ENCODE measurements at places on chromosomes 13 and 19. TPM values are rescaled to one million over a fixed set of nuclear protein-coding genes. Genes with fewer than 3 reads are reported as not detected.

DNA sequence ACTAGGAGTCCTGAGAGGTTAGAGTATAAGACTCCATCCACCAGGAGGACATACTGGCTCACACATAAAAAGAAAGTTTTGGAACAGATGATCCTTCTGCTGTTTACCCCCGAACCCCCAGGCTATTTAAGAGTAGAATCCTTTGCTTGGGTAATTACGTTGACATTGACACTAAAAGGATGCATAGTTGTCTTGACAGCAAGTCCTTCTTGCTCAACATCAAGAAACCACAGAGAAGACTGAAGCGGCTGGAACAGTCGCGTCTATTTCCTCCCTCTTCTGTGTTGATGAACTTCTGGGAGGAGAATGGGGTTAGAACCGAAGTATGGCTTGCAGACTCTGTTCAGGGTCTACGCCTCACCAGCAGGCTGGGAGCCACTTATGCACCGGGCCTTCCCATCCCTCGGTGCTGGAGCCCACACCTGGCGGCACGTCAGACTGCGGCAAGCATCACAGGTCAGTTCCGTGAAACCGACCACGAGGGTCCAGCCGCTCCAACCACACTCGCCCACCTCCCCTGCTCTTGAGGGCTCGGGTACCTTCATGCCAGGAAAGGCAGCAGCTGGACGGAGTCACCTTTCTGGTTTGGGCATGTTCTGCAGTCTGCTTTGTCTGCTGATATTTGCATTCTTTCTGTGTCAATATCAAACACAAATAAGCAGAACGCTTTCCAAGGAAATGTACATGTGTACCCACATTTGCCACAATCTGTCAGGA lies 42.4 kb upstream of the RANBP3 start:
- no peaks in the 10 kb centered on the region for H3K36me3 ChIP-seq
- no peak for DNase-seq
- no peaks in the 10 kb centered on the region for H3K27me3 ChIP-seq
- H3K4me1 ChIP-seq = peaks cover 3% of the 10 kb centered on the region

GRCh38 chr19:51887522-51888498 lies at the start of gene ZNF577:
Gene ZNF577, minus strand, starts transcription at chr19:51887951. Its CDS starts 7,569 bp downstream, at chr19:51880382.
- no peaks in the 10 kb centered on the region for H3K27me3 ChIP-seq
- peak within 1 kb of the TSS; percentile 1 for H3K27ac ChIP-seq
- no peaks in the 10 kb centered on the region for H3K36me3 ChIP-seq
- peak; percentile 92 for DNase-seq

DNA sequence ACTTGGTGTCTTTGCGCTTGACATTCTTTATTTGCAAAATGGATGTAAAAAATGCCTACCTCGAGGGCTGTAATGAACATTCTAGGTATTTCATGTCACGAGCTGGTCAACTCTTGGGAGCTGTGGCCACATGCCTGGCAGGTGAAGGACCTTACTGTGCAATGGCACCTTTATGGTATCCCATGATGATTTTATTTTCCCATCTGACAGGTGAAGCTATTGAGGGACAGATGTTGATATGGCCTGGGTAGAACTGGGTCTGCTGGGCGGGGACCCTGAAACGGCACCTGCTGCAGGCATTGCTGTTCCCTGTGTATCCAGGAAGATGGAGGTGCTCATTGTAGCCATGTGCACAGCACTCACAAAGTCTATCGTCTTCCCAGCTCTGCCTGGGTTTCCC lies 332.2 kb downstream of the TEX29 start:
- no peak for DNase-seq
- H3K4me1 ChIP-seq = no peaks in the 10 kb centered on the region
- no peak overlapping the region for H3K4me3 ChIP-seq

DNA sequence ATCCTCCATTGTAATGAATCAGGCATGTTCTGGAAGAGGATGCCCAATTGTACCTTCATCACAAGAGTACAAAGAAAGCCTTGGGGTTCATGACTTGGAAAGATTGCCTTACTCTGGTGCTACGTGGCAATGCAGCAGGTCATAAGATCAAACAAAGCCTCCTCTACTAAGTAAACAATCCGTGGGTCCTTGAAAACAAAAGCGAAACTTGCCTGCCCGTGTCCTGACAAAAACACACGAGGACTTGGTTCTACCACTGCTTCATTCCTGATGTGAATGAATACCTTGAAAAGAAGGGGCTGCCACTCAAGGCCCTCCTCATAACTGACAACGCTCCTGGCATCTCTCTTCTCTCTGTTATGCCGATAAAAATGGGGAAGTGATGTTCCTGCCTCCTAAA lies 18.9 kb downstream of the ZNF563 start:
- H3K27ac ChIP-seq = no peak overlapping the region
- no peak overlapping the region for H3K4me3 ChIP-seq
- DNase-seq = no peak
- H3K36me3 ChIP-seq = no peaks in the 10 kb centered on the region
- H3K27me3 ChIP-seq = no peaks in the 10 kb centered on the region
- no peaks in the 10 kb centered on the region for H3K4me1 ChIP-seq

DNA sequence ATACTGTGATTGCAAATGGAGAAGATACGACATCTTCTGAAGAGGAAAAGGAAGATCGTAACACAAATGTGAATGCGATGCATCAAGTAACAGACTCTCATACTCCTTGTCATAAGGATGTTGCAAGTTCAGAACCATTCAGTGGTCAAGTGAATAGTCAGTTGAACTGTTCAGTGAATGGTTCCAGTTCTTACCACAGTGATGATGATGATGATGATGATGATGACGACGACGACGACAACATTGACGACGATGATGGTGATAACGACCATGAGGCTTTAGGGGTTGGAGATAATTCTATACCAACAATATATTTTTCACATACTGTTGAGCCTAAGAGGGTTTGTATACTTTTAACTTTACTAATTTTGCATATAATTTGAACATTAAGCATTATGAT lies 67.0 kb downstream of the URI1 start:
- no peak overlapping the region for H3K4me3 ChIP-seq
- no peak for DNase-seq
- H3K36me3 ChIP-seq = no peaks in the 10 kb centered on the region
- no peak overlapping the region for H3K27ac ChIP-seq

DNA sequence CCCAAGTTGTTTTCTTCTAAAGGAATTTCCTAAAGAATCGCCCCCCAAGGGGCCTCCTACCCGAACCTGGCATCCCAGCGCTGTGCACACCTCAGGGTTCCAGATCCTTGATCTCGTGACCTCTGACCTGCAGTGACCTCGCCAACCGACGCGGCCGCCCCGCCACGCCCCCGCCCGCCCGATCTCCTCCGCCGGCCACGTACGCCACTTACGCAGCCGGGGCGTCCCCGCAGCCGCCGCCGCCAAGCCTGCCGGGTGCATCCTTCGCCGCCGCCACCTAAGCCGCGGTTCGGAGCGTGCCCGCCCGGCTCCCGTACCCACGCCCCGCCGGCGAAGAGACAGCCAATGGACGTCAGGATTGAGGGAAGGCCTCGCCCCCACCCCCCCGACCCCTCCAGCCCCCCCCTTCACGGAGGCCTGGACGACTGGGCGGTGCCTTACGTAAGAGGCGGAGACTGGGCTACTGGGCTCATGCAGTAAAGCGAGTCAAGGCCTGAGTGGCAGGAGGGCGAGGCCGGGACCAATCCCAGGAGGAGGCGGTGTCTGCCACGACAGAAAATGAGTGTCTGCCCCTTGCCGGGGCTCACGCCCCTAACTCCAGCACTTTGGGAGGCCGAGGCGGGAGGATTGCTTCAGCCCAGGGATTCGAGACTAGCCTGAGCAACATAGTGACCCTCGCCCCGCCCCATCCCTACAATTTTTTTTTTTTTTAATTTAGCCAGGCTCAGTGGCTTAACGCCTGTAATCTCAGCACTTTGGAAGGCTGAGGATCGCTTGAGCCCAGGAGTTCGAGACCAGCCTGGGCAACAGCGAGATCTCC lies at the start of gene YIF1B:
Gene YIF1B, minus strand, starts transcription at position 291 of the 820 bp plus-strand sequence. Its CDS starts 30 bp downstream, at position 261.
- peak within 1 kb of the TSS; percentile 47 for H3K4me3 ChIP-seq
- peak; percentile 96 for DNase-seq
- H3K36me3 ChIP-seq = no peaks in the 10 kb centered on the region
- H3K27me3 ChIP-seq = no peaks in the 10 kb centered on the region

GRCh38 chr13:50826035-50826434 lies 17.5 kb downstream of the DLEU7 start:
- no peaks in the 10 kb centered on the region for H3K36me3 ChIP-seq
- no peak overlapping the region for H3K27ac ChIP-seq
- no peak overlapping the region for H3K4me3 ChIP-seq
- DNase-seq = no peak
- H3K4me1 ChIP-seq = no peaks in the 10 kb centered on the region

- H3K27ac ChIP-seq = no peak overlapping the region
- DNase-seq = no peak
- peaks cover 17% of the 10 kb centered on the region for H3K4me1 ChIP-seq
- no peaks in the 10 kb centered on the region for H3K36me3 ChIP-seq
- H3K27me3 ChIP-seq = no peaks in the 10 kb centered on the region
- no peak overlapping the region for H3K4me3 ChIP-seq
Measured at GRCh38 chr13:109773276-109773675, 13.1 kb downstream of the IRS2 start.

DNA sequence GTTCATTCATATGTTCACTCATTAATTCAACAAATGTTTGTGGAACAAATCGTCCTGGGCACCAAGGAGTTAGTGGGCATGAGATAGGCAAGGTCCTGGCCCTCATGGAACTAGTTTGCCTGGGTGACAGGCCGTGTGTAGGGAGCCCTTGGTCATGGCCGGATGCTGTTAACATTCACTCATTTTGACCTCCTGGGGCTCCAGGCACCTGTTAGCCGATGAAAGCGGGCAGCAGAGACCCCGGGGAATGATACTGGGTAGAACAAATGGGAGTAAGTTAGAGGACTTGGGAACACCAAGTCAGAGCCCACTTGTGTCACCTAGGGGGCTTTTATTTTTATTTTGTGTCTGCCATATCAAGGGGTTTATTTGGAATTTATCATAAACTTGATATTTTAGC lies 6.6 kb downstream of the MED25 start:
- peaks cover 8% of the 10 kb centered on the region for H3K4me1 ChIP-seq
- no peak overlapping the region for H3K27ac ChIP-seq
- no peak overlapping the region for H3K4me3 ChIP-seq
- no peaks in the 10 kb centered on the region for H3K36me3 ChIP-seq
- no peak for DNase-seq

- DNase-seq = no peak
- no peaks in the 10 kb centered on the region for H3K4me1 ChIP-seq
- no peak overlapping the region for H3K27ac ChIP-seq
- no peaks in the 10 kb centered on the region for H3K27me3 ChIP-seq
- H3K36me3 ChIP-seq = no peaks in the 10 kb centered on the region
Measured at GRCh38 chr19:13681509-13681908, 82.8 kb upstream of the MRI1 start.

- peaks cover 9% of the 10 kb centered on the region for H3K4me1 ChIP-seq
- H3K27me3 ChIP-seq = no peaks in the 10 kb centered on the region
- no peaks in the 10 kb centered on the region for H3K36me3 ChIP-seq
- DNase-seq = no peak
- no peak overlapping the region for H3K27ac ChIP-seq
Measured at GRCh38 chr13:112723771-112724170, 33.9 kb downstream of the ATP11A start.

DNA sequence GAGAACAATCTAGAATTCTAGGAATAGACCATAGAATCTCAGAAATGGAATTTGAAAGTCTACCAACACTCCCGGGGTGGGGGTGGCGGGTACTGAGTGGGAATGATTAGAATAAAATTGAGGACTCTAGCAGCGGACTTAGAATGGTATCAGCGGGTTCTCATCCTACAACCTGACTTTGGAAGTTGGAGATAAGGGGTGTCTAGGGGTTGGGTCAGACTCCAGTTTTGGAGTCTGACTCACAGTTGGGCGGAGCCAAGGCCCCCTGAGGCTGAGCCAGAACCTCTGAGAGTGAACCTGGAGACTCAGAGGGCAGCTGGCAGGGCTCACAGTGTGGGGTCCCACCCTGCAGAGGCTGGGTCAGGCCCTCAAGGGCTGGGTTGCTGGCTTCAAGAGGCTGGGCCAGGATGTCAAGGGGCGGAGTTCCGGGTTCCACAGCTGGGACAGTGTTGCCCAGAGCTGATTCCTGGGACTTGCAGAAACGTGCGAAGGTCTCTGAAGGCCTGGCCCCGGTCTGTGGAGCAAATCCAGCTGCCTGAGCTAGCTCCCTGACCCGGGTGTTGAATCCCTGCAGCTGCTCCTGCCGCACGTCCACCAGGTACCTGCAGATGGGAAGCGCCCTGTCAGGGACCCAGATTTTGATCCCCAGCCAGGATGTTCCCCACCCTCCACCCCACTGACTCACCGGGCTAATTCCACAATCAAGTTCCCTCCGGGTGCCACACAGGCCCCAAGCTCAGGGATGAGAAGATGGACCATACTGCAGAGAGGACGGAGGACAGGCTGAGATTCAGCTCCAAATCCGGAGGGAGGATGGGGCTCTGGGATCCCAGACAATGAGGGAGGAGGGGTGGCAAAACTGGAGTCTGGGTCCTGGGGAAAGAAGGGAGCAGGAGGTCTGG lies 1.6 kb upstream of the TNNI3 start:
- no peak overlapping the region for H3K27ac ChIP-seq
- peaks cover 3% of the 10 kb centered on the region for H3K4me1 ChIP-seq
- H3K4me3 ChIP-seq = no peak overlapping the region
- H3K27me3 ChIP-seq = peaks cover 4% of the 10 kb centered on the region
- no peak for DNase-seq
- H3K36me3 ChIP-seq = no peaks in the 10 kb centered on the region

- no peak for DNase-seq
- H3K4me3 ChIP-seq = no peak overlapping the region
- no peaks in the 10 kb centered on the region for H3K36me3 ChIP-seq
- H3K27me3 ChIP-seq = no peaks in the 10 kb centered on the region
- no peaks in the 10 kb centered on the region for H3K4me1 ChIP-seq
- no peak overlapping the region for H3K27ac ChIP-seq
Measured at GRCh38 chr19:46880431-46880830, 19.6 kb downstream of the ARHGAP35 start.

GRCh38 chr13:94550062-94550738 lies 45.8 kb downstream of the TGDS start:
- no peaks in the 10 kb centered on the region for H3K27me3 ChIP-seq
- peak overlapping the region; percentile 98 for H3K27ac ChIP-seq
- H3K4me3 ChIP-seq = peak overlapping the region; percentile 79
- no peaks in the 10 kb centered on the region for H3K4me1 ChIP-seq
- no peak for DNase-seq

DNA sequence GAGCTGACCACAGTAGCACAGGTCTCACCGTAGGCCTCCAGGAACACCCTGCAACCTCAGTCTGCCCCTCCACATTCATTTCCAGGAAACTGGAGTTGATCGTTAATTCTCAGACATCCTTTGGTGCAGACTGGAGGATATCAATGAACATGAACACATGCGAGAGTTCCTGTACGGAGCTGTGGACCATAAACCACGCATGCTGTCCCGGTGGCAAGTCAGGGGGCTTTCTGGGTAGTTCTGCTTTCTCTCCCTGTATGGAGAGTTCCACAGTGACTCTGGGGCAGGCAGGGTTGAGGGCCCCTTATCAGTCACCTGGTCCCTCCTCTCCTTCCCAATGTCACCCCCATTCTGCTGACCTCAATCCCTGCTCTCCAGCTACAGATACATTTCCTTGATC lies 55.5 kb upstream of the URI1 start:
- no peaks in the 10 kb centered on the region for H3K27me3 ChIP-seq
- H3K36me3 ChIP-seq = no peaks in the 10 kb centered on the region
- no peak overlapping the region for H3K27ac ChIP-seq
- DNase-seq = no peak
- no peaks in the 10 kb centered on the region for H3K4me1 ChIP-seq
- no peak overlapping the region for H3K4me3 ChIP-seq

Gene OR10H1
- total RNA-seq = not detected

Gene LGALS14
- not detected for total RNA-seq

Gene GPR183
- 14.6 TPM for total RNA-seq

Gene GIPC3
- total RNA-seq = 0.66 TPM

Gene KLK7
- not detected for total RNA-seq

Gene VMAC
- 8.5 TPM for total RNA-seq

Gene TNFRSF19
- 15.3 TPM for total RNA-seq

Gene ZNF793
- total RNA-seq = 11.6 TPM

Gene KCNJ14
- 1.4 TPM for total RNA-seq

Gene TMEM147
- 61.4 TPM for total RNA-seq

Gene PCP2
- not detected for total RNA-seq

Gene CYP4F11
- total RNA-seq = 0.61 TPM

Gene GARIN5A
- 4.4 TPM for total RNA-seq

Gene PIK3R2
- 48.9 TPM for total RNA-seq
